ENCODE measurements at places on chromosomes 11 and 22.

DNA sequence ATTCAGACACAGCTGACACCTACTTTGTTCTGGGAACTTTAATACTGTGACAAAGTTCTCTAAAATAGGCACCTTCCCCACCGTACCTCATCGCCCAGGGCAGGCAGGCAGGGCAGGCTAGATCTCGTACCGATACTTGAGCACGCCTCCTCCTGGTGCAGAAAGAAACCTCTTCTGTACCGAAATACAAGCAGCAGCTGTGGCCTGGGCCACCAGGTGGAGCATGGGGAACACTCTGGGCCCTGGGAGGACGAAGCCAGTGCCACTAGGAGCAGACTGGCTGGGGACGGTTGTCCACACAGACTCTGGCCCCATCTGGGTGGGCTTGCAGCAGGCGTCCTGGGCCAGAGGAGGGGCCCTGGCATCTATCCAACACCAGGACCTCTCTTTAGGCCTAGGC, 12.8 kb downstream of the PMM1 start:
- peak; percentile 75 for DNase-seq

- no peak for DNase-seq
Observed at GRCh38 chr22:39408807-39409206, 9.2 kb downstream of the TAB1 start.

- DNase-seq, result no peak
Observed at GRCh38 chr11:4125141-4125540, 30.5 kb downstream of the RRM1 start.

DNA sequence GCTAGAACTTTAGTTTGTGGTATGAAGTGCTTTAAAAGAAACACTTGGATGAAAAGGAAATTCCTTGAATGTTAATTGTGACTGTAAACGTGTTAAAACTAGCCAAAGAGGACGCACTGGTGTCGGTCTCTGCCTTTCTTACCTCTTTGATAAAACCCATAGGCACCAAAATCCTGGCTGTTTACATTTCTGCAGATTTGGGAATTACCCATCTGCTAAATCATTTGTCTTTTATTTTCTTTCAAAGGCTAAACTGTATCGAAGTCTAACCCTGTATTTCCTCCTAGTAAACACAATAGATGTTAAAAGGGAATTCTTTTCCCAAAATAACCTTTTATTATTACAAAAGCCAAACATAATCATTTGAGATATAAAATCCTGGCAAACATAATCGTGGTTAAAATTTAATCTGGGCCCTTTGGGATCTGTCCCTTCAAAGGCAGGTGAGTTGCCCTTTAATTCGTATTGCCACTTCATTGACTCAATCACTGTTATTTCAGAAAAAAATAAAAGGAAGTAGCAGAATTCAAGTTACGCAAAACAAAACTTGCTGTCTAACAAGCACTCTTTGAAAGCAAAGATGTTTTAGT, 2.4 kb downstream of the RASSF10 start:
- no peak for DNase-seq

GRCh38 chr11:14626650-14627049, 17.0 kb upstream of the PDE3B start:
- no peak for DNase-seq

DNA sequence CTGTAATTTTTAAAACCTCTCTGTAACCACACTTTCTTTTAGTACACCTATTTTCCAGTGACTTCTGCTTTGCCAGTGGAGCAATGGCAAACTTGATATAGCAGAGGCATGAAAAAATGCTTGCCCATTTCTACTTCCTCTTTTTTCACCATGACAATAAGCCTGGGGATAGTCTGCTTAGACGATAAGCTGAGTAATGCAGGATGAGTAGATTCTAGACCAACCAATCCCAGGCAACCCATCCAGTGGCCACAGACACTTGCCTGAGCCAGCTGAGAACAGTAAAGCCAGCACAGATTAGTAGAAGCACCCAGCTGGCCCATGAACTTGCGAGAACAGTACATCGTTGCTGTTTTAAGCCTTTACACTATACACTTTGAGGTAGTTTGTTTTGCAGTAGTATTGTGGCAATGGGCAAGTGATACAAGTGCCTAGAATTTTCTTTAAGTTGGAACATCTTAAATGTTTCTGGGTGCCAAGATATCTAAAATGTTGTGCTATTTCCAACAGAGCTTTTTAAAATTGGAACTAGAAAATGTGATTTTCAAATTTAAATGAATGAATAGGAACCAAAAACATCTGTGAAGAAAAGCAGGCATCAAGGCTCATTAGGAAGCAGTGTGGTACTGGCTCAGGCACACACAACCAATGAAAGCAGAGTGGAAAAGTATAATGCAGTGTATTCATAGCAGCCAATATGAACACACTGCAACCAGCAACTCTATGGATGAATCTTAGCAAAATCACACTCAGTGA, 37.7 kb downstream of the DDI1 start:
- no peak for DNase-seq

DNA sequence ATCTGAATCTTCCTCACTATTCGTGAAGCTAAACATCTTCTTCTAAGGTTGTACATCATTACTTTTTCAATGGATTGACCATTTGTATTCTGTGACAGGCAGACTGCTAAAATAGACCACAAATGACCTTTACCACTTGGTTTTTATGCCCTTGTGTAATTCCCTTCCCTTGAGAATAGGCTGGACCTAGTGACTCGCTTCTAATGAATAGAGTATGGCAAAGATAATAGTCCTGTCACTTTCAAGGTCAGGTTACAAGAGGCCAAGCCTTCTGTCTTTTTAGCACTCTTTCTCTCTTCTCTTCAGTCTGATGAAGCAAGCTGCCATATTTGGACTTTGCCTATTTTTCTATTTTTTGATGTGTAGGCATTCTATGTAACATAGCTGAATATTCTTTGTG, 492.9 kb downstream of the SOX6 start:
- no peak for DNase-seq

DNA sequence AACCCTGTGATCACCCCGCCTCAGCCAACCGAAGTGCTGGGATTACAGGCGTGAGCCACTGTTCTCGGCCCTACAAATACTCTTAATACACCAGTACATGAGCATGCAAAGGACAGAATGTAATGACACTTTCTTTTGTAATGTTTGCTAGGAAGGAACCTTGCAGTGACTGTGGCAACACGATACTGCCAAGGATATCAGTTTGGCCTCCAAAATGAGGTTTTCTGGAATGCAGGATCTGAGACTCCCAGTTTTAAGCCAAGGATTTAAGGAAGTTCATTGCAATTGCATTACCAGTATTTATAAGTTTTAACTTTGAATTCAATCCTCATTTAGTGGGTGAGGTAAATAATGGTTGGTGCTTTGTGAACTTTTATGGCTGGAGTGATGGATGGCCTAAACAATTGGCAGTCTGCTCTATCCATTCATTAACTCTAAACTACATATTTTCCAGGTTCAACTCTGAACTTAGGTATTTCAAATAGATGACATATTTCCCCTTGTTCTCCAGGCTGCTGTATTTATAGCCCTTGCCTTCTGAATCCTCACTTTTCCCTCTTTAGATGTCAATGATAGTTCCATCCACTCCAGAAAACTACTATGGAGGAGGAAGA, 330.3 kb downstream of the C11orf87 start:
- no peak for DNase-seq

DNA sequence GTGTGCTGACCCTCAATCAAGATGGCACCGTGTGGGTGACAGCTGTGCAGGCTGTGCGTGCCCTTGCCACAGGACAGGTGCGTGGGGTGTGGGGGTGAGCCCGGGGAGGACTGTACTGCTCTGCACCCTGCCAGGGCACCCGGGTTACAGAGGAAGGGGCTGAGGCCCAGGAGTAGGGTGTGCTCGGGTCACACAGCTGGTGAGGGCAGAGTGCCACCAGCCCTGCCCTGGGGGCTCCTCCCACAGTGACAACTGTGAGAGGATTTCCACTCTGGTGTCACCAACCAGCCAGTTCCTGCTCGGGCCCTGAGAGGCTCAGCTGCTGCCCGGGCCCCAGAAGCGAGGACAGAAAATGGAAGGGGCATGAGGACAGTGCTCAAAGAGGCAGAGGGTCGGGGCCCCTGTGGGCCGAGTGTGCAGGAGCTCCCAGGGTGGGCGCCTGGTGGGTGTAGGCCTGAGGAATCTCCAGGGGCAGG, 20.5 kb downstream of the TRMU start:
- no peak for DNase-seq

Data from A673 (cell line).